Myocyte (in vitro differentiated cells): ENCODE measurements at places on chromosomes 2 and 18.

DNA sequence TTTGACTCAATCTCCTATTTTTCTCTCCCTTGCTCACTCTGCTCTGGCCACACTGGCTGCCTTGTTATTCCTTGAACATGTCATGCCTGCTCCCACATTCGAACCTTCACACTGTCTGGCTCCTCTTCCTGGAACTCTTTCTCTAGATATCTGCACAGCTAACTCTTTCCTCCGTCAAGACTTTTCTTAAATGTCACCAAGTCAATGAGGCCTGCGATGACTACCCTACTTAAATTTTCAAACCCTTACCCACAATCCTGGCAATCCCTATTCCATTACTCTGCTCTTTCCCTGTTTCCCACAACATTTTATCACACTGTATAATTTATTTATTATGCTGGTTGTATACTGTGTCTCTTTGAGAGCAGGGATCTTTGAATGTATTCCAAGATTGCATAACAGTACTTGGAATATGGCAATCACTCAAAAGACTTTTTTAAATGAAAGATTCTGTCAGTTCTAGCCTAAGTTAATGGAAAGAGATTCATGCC is 206.2 kb downstream of the SRBD1 start:
- DNase-seq = no peak

GRCh38 chr2:162185541-162186232 is 33.6 kb upstream of the GCG start:
- DNase-seq = no peak

DNA sequence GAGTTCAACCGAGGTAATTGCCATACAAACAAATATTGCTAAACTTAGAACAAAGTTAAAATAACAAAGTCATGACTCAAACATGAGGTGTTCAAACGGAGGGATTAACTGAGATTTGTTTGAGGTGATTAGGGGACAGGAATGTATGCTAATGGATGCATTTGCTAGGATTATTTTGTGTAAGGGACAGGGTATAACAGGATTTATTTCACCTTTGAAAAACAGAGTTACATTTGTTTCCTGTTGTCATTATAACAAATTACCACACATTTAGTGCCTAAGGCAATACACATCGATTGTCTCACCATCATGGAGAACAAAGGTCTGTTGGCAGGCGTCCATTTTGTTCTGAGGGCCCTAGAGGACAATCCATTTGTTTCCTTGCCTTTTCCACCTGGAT is 304.3 kb upstream of the CNTNAP5 start:
- no peak for DNase-seq

GRCh38 chr2:233133239-233133638 is 73.1 kb downstream of the INPP5D start:
- DNase-seq = no peak

DNA sequence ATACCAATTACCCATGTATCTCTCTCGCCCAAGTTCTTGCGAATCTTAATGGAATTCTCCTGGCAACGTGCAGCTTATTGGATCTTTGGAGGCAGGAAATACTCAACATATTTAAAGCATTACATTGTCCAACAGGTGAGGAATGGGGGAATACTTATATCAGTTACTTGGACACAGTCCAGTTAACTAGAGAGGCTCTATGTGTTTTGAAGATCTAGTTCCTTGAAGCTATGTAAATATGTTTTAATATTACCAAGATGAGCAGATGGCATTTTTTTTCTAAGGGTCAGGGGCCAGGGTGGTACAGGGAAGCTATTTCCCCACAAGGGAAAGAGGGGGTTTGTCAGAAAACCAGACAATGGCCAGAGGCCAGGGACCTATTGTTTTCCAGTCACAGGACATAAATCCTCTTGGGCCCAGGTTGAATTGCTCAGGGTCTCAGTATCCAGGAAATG is 26.8 kb upstream of the MC5R start:
- peak; percentile 17 for DNase-seq

GRCh38 chr2:150663143-150663542 is 175.7 kb upstream of the RND3 start:
- DNase-seq = peak; percentile 68
